ENCODE measurements at places on chromosomes 1 and 21. TPM values are rescaled to one million over a fixed set of nuclear protein-coding genes. Genes with fewer than 3 reads are reported as not detected.
A peak's percentile ranks its signal among the peaks of the same experiment; 100 is the strongest.

The PGLYRP3 gene
- total RNA-seq = not detected

The CHRM3 gene
- total RNA-seq = 0.29 TPM

The MYOCOS gene
- 0.12 TPM for total RNA-seq

The FAM151A gene
- total RNA-seq = not detected

- peaks cover 5% of the 10 kb centered on the region for H3K36me3 ChIP-seq
- peaks cover 36% of the 10 kb centered on the region for H3K4me1 ChIP-seq
- H3K27ac ChIP-seq = no peak overlapping the region
- H3K27me3 ChIP-seq = no peaks in the 10 kb centered on the region
- no peak overlapping the region for H3K4me3 ChIP-seq
These were observed 78.2 kb upstream of the F3 start for GRCh38 chr1:94619731-94620130.

- H3K36me3 ChIP-seq = peaks cover 6% of the 10 kb centered on the region
- no peak overlapping the region for H3K4me3 ChIP-seq
- H3K27ac ChIP-seq = no peak overlapping the region
- H3K4me1 ChIP-seq = peaks cover 37% of the 10 kb centered on the region
These were observed 2.9 kb downstream of the LHX9 start for GRCh38 chr1:197920067-197920396.

DNA sequence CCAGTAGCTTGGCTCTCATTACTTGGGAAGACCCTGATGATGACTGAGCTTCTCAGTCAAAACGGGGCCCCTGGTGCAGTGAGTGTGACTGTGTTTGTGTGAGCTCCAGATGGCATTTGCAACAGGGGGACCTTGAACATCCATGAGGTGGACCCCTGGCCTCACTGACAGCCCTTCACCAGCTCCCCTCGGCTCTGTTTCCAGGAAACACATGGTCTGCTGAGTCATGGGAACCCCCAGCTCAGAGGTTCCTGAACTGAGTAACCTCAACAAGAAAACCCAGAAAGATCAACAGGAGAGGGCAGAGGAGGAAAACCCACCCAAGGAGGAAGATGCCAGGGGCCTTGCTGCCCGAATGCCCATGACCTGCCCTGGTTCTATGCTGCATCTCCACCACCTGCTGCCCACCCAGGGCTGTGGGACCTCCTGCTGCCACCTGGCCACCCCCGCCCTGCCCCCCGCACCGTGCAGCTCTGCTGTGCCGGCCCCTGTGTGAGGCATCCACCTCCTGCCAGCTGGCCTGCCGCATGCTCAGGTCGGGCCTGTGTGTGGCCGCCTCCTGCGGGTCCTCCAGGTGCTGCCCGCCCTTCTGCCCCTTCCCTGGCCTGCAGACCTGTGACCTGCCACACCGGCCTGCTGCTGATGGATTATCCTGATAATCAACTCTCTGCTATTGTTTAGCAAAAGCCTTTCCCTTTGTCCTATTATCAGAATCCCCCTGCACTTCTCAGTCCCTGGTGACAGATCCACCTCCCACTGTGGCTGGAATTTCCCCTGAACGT lies 4.2 kb upstream of the KRTAP12-1 start:
- H3K27ac ChIP-seq = no peak overlapping the region
- H3K4me3 ChIP-seq = no peak overlapping the region
- no peaks in the 10 kb centered on the region for H3K4me1 ChIP-seq

- H3K4me3 ChIP-seq = peak overlapping the region; percentile 87
- H3K27ac ChIP-seq = peak overlapping the region; percentile 90
- no peaks in the 10 kb centered on the region for H3K27me3 ChIP-seq
- peaks cover 54% of the 10 kb centered on the region for H3K4me1 ChIP-seq
- H3K36me3 ChIP-seq = no peaks in the 10 kb centered on the region
These were observed 3.6 kb downstream of the ADGRL2 start for GRCh38 chr1:81804312-81804711.

- peak overlapping the region; percentile 92 for H3K27ac ChIP-seq
- H3K4me3 ChIP-seq = peak overlapping the region; percentile 94
- peaks cover 43% of the 10 kb centered on the region for H3K4me1 ChIP-seq
- H3K27me3 ChIP-seq = no peaks in the 10 kb centered on the region
- no peaks in the 10 kb centered on the region for H3K36me3 ChIP-seq
These were observed 448 bp downstream of the GATAD2B start for GRCh38 chr1:153922076-153922971.
